ENCODE measurements at places on chromosomes 6 and 20.

DNA sequence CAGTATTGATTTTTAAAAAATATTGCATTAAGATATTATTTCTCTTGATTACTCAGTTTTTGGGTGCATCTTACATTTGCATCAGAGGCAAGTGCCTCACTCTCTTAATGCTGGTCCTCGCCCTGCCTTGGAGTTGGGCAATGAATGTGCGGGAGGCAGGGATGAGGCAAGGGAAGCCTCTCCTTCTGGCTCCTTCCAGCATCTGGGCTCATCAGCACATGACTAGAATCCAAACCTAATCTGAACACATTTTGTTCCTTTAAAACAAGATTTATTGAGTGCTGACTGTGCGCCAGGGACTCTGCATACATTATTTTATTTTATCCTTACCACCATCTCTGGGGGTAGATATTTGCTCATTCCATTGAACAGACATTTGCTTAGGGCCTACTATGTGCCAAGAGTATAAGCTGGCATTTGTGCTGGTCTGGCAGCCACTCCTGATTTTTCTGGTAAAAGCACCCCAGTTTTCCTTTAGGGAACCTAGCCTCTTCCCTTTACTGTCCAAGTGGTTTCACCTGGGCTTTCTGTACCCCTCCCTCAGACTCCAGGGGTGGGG is 71.9 kb upstream of the ZNFX1 start:
- DNase-seq: no peak

- DNase-seq: no peak
These were observed 6.5 kb downstream of the EYS start for GRCh38 chr6:65700561-65700960.

- DNase-seq: no peak
These were observed 43.5 kb downstream of the CDS2 start for GRCh38 chr20:5170341-5170740.

GRCh38 chr6:14593286-14593685 is 475.7 kb downstream of the CD83 start:
- no peak for DNase-seq

- no peak for DNase-seq
These were observed 94.4 kb downstream of the CD83 start for GRCh38 chr6:14212020-14212419.

- no peak for DNase-seq
These were observed 36.2 kb upstream of the GCNT2 start for GRCh38 chr6:10484912-10485311.

GRCh38 chr20:23774081-23774480 is 23.3 kb upstream of the CST1 start:
- no peak for DNase-seq

GRCh38 chr6:70706491-70707123 is 38.9 kb downstream of the SMAP1 start:
- peak; percentile 57 for DNase-seq

DNA sequence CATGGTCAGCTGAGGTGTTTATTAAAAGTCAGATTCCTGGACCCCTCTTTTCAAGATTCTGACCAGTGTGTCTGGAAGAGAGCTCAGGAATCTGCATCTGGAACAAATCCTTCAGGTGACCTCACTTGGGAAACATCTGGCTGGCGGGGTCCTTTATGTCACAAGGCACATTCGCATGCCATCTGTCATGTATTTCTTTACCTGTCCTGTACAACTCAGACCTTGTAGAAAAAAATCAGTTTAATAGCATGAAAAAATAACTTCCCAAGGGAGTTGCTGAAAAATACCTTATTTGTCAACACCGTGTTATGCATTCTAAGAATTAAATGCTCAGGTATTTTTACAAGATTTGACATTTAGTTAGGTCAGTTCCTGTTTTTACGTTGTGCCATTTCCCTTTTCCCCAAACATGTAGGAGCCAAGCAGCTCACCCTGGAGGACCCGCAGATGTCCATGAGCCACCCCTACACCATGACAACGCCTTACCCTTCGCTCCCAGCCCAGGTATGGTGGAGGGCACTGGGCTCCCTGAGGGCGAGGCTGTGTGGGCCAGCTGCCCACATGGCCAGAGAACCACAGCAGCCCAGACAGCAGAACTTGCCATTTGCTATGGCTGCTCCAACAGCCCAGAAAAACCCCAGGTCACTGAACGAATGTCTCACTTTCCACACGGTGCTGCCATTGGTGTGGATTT is 4.0 kb downstream of the IRF4 start:
- no peak for DNase-seq

DNA sequence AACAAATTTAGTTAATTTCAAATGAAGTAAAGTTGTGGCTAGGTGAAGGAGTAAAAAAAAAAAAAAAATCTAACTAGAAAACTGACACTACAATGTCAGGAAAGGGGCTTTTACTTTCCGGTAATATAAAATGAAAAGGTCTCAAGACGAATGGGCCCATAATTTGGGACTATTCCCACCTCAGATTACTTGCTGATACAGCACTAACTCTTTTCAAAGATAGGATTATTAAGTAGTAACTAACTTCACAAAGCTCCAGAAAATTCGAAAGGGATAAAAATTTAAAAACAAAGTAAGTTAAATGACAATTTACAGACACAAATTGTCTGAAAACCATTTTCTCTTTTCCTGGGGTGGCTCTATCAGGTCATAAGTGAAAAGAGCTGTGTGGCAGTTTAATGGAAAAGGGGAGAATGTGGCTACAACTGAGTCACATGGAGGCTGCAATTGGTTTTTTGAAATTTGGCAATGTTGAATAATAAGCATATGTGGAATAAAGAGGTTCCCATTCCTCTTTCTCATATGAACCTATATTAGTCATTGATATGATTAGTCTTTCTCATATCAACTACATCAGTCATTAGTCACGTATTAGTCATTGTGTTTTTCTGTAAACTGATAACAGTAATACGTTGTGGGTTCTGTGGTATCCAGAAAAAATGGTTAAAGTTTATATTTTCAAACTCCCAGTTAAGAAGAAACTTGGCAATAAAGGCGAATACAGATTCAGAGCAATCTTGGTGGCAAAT is 78.0 kb downstream of the RWDD2A start:
- DNase-seq: peak; percentile 9

GRCh38 chr20:10225439-10226060 is 6.9 kb downstream of the SNAP25 start:
- DNase-seq: peak; percentile 8

GRCh38 chr6:128567029-128567428 is 46.6 kb upstream of the PTPRK start:
- DNase-seq: no peak

GRCh38 chr6:95364016-95364604 is 213.2 kb upstream of the MANEA start:
- peak; percentile 42 for DNase-seq

GRCh38 chr6:32825966-32826365 is 9.2 kb upstream of the HLA-DOB start:
- DNase-seq: no peak

GRCh38 chr20:16864069-16864468 is 115.9 kb downstream of the OTOR start:
- no peak for DNase-seq

DNA sequence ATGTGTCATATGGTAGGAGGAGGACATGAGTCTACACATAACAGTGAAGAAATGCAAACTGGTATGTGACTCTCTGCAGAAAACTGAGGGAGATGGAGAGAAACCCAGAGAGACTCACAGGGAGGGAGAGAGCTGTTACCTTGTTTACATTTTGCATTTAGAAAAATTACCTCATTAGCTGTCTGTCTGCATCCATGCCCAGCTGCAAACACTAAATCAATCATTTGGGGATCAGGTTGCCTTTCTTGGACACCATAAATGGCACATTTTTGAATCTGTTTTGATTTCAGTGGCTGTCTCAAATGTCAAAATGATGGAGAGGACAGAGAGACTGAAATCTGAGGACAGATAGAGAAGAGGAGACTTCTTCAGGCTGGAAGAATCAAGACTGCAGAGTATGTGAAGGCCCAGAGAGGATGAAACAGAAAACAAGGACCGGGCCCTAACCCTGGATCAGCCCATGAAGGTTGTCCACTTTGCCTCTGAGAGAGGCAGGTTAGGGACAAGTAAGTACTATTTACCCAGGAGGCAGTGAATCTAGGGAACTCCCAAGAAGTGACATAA is 92.2 kb downstream of the UNC5CL start:
- DNase-seq: no peak

- DNase-seq: no peak
These were observed 379.2 kb upstream of the SLC35B3 start for GRCh38 chr6:8814440-8815000.

DNA sequence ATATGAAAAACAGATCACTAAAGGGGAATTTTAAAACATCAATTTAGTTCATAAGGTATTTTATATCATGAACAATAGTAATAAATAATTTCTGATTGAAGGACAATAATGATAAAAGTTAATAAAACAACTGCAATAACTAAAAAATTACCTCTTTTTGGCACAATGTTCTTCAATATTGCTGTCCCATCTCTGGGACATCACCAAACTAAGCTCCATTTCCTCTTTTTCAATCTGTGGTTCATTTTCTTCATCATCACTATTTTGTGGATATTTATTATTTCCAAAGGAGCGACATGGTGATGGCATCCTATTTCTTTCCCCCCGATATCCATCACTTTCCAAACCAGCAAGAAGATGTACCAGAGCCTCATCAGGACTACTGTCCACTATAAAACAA is 103.2 kb downstream of the REV3L start:
- DNase-seq: no peak

- peak; percentile 77 for DNase-seq
These were observed 59.8 kb downstream of the NEDD9 start for GRCh38 chr6:11172501-11173327.

DNA sequence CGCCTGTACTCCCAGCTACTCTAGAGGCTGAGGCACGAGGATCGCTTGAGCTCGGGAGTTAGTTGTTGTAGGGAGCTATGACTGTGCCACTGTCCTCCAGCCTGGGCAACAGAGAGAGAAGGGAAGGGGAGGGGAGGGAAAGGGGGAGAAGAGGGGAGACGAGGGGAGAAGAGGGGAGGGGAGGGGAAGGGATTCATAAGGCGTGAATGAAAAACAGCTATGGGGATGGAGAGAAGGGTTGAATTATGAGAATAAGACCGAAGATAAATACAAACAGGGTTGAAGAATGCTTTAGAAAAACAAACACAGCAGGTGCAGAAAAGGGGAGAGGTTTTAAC is 106.0 kb downstream of the TRIM27 start:
- no peak for DNase-seq

DNA sequence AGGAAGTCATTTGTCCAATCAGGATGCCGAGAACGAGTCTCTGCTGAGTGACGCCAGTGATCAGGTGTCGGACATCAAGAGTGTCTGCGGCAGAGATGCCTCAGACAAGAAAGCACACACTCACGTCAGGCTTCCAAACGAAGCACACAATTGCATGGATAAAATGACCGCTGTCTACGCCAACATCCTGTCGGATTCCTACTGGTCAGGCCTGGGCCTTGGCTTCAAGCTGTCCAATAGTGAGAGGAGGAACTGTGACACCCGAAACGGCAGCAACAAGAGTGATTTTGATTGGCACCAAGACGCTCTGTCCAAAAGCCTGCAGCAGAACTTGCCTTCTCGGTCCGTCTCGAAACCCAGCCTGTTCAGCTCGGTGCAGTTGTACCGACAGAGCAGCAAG is 281.5 kb downstream of the TSHZ2 start:
- no peak for DNase-seq

- DNase-seq: no peak
These were observed 2.5 kb downstream of the CNR1 start for GRCh38 chr6:88163616-88164015.

DNA sequence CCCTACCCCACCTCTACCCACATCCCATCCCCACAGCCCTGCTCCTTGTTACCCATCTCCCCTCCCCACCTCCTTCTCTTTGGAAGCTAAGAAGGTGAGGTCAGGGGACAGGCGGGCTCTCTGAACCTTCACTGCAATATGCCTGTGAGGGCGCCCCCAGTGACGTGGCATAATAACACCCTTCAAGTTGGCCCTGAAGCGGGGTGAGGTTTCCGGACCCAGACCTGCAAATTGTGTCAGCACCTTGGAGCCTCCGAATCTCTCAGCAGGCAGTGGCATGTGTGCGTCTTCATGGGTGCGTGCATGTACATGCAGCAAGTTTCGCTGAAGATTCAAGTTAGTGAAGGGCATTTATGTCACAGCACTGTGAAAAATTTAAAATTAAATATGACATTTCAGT is 114.6 kb downstream of the SOBP start:
- no peak for DNase-seq

GRCh38 chr20:34581341-34582184 is 23.0 kb downstream of the MAP1LC3A start:
- peak; percentile 75 for DNase-seq

DNA sequence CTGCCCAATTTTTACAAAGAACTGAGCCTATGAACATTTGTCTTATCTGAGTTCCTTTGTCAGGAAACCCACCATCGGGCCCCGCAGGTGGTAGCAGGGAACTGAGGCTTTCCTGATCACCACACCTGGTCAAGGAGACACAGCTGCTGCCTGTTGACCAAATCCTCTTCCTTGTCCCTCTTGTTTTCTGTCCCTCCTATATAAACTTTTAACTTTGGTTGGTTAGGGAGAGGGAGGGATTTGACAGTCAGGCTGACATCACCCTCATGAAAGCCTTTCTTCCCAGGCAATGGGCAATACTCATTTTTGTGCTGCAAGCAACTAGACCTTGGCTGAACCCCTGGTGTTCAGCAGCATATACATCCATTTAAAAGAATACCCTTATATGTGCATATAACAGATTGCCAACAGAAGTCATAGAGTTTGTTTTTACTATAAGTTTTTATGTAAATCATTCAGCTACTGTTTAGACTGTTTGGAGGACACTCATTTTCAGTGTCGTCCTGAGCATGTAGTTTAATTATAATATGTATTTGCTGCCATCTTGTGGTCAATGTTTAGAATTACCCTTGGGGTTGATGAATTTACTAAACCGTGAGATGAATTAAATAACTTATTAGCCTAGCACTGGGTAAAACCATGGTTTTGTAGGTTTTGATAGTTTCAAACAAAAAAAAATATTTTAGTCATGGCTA is 17.0 kb downstream of the CRISP1 start:
- DNase-seq: peak; percentile 49

GRCh38 chr6:169233181-169233580 is 20.5 kb downstream of the THBS2 start:
- DNase-seq: no peak

- DNase-seq: no peak
These were observed 38.5 kb downstream of the TBC1D7 start for GRCh38 chr6:13289789-13290318.

Data from activated CD4-positive, alpha-beta T cell treated with anti-CD3 and anti-CD28 coated beads, Interleukin-2, Interleukin-6, amounts not matched to agents 100 ng/mL and 50 ng/mL, durations not matched to agents 16 hours and 8 hours (primary cell).